ENCODE measurements at places on chromosomes 3 and 15. TPM values are rescaled to one million over a fixed set of nuclear protein-coding genes. Genes with fewer than 3 reads are reported as not detected.

Gene IQCF5
- total RNA-seq: not detected

Gene LTF
- total RNA-seq: not detected

Gene MYO1E
- total RNA-seq: 256 TPM

Gene SLC12A1
- total RNA-seq: not detected

Gene NTRK3
- total RNA-seq: 1.2 TPM

Gene PTH1R
- total RNA-seq: not detected

Gene NRROS
- 0.30 TPM for total RNA-seq

Gene GOLGA8Q
- total RNA-seq: 1.8 TPM

Gene RAB6B
- 0.30 TPM for total RNA-seq

Gene SPTSSB
- total RNA-seq: not detected

Gene GOLGA8K
- total RNA-seq: 0.30 TPM

Gene SENP8
- 1.8 TPM for total RNA-seq

Gene CCDC9B
- 37.7 TPM for total RNA-seq

Gene CYP1A2
- not detected for total RNA-seq

Gene A4GNT
- total RNA-seq: not detected

Gene ASB14
- 0.05 TPM for total RNA-seq

Gene TRIM42
- not detected for total RNA-seq

Gene ACTC1
- total RNA-seq: not detected

Gene PRKCD
- total RNA-seq: 1.8 TPM

Gene CCDC39
- total RNA-seq: not detected

Gene NOX5
- total RNA-seq: 0.30 TPM

Gene NANOGP8
- not detected for total RNA-seq

Gene LRTM1
- total RNA-seq: not detected

Gene ATP13A5
- total RNA-seq: not detected

Gene FANCD2
- 3.0 TPM for total RNA-seq

Gene HTR3E
- not detected for total RNA-seq

Gene MORC1
- total RNA-seq: not detected

Gene CAMK2N2
- total RNA-seq: not detected

All from smooth muscle cell of the umbilical artery (primary cell).